ENCODE measurements at places on chromosomes 11 and 22.
A peak's percentile ranks its signal among the peaks of the same experiment; 100 is the strongest.

DNA sequence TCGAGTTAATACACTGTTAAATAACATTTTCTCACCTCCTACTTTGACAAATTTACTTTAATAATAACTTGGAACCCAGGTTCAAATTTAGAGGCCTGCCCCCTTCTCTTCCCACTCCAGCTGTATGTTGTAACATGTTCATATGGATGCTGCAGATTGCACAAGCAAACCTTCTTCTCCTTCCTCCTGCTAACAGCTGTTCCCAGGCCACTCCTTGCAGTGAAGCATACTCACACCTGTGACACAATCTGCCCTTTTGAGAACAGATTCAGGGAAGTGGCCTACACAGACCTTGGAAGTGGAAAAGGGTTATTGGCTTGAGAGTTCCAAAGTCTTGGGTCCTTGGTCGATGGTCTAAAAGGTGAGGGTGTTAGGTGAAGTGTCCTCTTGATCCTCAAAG, 131.9 kb downstream of the TEAD1 start:
- no peak for DNase-seq

- no peak for DNase-seq
Measured at GRCh38 chr11:72513411-72513810, 79.1 kb upstream of the CLPB start.

DNA sequence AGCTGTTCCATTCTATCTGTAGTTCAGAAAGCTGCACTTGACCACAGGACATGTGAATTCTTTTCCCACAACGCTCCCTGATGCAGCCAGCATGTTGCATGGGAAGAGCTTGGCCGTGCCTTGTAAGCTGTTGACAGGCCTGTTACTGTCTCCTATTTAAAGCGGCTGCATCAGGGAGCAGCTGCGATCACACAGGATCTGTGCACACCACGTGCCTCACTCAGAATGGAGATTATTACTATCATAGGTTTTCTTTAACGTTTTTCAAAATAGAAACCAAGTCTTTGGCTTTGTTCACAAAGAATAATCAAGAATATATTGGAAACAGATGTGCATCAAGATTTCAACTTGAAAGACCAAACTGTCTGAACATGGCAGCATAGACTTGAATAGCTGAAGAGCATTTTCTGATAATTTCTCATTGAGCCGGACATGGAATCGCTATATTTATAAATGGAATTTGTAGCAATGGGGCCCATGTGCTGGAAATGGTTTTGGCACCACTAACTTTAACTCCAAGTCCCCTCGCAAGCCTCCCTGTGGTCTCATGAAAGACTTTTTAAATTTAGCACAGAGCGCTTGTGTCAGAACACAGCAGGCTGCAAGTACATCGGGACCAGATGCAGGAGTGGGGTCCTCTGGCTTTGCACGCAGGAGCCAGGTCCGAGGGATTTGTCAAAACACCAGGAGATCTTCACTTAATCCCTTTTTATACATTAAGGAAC, 40.8 kb upstream of the MYO18B start:
- DNase-seq, result peak; percentile 60

DNA sequence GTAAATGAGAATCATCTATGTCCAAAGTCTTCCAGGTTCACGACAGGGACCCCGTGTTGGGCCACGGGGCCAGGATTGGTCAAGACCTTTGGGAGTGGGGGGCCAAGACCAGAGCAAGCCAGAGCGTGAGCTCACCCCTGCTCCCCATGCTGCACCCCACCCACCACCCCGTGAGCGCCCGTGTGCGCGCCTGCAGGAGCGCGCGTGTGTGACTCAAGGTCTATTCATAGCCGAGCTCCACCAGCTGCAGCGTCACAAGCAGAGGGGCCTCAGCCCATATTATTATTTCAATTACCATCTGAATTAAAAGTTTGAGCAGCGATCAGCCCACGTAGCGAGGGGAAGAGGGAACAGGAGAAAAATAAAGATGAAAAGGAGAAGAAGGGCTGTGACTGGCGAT, 5.2 kb downstream of the KCNJ4 start:
- DNase-seq, result no peak

- DNase-seq, result no peak
Measured at GRCh38 chr11:34415538-34415937, 23.2 kb upstream of the CAT start.

DNA sequence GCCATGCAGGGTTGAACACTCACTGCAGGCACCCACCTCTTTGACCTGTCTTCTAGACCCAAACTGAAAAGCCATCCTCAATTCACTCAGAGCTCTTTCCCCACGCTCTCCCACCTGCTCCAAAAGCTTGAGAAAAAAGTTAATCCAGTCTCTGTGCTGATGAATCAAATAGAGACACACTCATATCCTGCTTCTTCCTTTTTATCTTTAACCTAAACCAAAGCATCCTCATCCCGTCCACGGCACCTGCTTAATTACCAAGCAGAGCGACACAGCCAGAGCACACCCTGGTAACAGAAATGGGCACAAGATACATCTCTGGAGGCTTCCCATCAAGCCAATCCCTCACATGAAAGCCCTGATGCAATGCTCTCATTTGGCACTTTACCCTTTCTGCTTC, 102.6 kb downstream of the PLEKHA7 start:
- DNase-seq, result no peak

DNA sequence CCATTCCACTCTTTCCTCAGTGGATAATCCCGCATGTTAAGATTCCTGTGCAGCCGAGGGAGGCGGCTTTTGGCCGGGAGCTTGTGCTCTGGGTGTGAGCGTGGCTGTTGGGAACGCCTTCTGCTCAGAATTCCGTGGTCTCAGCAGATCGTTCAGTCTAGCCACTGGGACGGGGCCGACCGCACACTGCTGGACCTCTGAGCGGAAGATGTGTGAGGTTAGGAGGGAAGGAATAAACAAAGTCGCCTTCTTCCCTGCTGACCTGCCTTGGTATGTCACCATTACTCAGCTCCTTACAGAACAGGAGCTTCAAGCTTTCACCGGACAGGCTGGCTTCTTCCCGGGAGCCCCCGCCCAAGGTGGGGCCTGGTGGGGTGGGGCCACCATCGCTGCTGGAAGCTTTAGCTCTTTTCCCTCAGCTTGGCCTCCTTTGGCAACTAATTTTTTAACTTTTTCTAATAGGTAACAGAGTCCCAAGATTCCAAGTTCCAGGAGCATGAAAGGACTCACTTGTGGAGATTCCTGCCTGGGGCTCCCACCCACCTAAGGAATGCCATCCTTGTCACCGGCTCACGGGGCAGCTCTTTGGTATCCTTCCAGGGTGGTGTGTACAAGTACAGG, 22.5 kb upstream of the SEPTIN5 start:
- DNase-seq, result peak; percentile 72

DNA sequence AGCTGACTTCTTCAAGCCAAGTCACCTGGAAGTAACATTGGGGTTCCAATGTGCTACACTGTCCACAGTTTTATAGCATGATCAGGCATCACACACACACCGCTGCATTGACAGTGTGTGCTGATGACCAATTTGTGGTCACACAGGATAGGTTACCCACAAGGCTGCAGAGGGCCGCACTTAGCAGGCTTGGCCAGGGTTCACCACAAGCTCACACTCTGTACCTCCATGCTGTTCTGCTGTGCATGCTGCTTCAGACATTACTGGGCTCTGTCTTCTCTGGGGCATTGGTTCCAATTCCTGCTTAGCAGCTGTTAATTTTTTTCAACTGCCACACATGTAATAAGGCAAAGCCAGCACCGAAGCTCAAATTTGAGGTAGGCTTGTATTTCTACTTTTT, 11.0 kb upstream of the NRIP3 start:
- DNase-seq, result no peak

DNA sequence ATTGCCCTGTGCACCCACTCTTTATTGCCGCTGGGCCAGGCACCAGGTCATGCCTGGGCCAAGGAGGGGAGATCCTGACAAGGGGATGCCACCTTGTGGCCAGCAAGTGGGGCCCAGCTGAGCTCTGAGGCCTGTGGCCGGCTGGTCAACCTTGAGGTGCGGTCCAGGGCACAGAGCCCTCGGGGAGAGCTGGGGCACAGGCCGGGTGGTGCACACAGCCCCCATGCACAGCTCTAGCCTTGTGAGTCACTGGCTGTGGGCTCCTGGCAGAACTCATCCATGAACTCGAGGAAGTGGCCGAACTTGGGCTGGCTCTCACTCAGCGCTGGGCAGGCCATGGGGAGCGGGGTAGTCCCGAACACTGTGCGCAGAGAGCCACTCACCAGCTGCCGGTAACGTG, 94.3 kb downstream of the RNF169 start:
- DNase-seq, result no peak

- DNase-seq, result peak; percentile 60
Measured at GRCh38 chr22:40922484-40923303, 28.5 kb upstream of the RBX1 start.

DNA sequence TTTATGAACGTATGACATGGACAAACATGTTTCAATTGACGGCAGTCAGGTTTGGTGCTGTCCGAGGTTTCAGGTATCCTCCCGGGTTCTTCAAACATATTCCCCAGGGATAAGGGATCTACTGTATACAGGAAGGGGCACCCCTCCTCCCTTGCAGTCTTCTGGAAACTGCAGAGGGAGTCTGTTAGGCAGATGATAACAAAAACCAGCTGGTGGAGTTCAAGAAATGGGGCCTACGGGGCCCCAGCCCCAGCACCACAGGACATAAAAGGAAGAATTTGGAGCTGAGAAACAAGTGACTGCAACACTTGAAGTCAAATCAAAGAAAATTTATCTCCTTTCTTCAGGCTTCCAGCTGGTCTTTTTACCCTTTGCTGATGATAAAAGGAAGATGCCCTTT, 32.1 kb downstream of the SNU13 start:
- no peak for DNase-seq

- DNase-seq, result no peak
Measured at GRCh38 chr22:44063462-44064371, 39.6 kb downstream of the PARVB start.

GRCh38 chr11:130817330-130817944, 98.8 kb downstream of the SNX19 start:
- peak; percentile 64 for DNase-seq

GRCh38 chr11:55920537-55920936, 6.2 kb upstream of the OR5W2 start:
- DNase-seq, result no peak

DNA sequence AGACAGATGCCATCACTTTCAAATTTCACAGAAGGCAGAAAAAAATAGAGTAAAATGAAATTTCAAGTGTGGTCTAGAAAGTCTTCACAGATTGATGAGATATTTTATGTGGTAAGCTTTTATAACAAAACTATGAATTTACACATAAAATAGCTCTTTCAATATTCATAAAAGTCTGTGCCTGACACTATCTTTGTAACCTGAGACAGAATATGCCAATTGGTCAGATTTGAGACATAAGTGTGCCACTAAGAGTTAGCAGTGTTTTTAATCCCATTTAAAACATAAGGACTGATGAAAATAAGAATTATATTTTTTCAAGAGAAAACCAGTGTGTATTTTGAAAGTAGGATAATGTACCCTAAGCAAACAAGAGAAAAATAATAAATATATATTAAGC, 769.5 kb upstream of the LUZP2 start:
- DNase-seq, result no peak

DNA sequence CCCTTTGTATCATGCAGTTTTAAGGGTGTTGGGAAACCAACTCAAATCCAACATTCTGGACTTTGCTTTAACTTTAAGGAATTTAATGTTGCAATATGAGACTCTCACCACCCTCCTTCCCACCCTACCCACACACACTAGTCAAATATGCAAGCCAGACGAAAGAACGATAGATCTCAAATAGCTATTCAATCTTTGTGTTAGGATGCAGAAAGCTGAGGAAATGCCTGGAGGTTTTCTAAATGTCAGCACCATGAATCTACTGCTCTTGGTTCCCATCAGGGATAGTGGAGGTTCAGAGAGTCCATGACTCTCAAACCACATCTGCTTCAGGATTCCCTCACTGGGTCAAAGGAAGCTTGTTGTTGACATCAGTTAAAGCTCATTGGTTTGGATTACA, 33.7 kb downstream of the EXPH5 start:
- peak; percentile 75 for DNase-seq

DNA sequence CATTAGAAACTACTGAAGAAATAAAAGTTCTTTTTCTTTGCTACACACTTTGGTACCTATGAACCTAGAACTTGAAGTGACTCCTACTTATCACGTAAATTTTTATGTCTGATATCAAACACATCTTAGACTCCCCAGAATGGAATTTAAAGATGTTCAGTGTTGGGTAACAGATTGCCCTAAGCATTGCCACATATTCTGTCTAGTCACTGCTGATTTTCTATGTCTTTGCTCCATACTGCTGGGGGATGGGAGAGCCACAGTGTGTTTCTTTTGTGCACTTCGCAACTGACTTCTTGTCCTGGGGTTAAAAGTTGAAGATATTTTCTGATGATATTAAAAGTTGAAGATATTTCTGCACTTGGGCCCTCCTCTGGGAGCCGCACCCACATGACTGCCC, 19.4 kb upstream of the MYO18B start:
- DNase-seq, result no peak

DNA sequence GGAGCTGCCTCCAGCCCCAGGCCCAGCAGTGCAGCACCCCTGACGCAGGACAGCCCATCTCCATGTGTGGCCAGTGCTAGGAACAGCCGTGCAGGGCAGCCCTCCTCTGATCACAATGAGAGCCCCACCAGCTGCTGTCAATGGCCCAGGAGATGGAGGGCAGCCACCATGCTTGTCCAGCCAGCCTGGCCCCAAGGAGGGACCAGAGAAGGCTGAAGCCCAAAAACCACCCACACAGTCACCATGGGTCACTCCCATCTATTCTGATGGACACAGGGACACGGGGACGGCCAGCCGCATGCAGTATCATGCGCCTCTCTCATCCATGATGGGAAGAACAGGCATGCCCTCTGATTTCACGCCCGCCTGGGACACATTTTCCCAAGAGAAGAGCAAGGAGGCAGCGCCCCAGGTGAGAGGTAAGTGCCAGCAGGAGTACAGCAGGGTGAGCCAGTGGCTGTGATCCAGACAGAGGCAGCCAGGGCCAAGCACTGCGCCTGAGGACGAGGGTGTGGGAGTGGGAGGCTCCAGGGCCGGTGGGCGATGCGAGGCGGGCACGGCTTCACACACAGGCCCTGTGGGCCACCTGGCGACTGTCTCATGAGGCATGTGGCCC, 33.6 kb upstream of the GNB1L start:
- no peak for DNase-seq

DNA sequence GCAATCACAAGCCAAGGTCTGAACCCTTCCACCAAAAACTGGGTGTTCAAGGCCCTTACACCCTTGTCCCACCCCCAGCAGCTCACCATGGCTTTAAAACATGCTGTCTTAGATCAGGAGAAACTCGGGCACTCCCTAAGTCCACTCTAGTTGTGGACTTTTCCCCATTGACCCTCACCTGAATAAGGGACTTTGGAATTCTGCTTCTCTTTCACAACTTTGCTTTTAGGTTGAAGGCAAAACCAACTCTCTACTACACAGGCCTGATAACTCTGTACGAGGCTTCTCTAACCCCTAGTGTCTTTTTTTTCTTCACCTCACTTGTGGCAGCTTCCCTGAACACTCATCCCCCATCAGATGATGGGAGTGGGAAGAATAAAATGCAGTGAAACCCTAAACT, 15.0 kb downstream of the HTR3A start:
- DNase-seq, result no peak

GRCh38 chr22:20579273-20580120, 72.1 kb downstream of the MED15 start:
- no peak for DNase-seq

Data from AG20443 (cell line).